SHP77 treated with DMSO at 0.1 percent for 48 hours (cell line): ENCODE measurements at places on chromosomes 4 and X.

DNA sequence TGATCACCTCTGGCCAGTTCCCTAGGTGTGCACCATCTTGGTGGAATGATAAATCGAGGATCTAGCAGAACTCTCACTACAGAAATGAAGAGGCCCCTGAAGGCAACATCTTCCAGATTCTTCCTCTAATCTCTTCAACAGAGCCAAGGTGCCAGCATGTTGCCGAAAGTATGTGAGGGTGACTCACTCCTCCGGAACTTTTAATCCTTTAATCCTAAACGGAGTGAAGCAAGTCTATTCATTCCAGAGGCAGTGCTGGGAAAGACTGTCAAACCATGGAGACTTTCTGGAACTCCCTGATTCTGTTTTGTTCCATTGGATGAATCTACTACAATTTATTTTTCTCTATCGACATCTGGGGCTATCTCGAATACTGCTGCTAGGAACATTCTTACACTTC is 68.7 kb downstream of the SUPT20HL2 start:
- DNase-seq = no peak

- no peak for DNase-seq
Measured at GRCh38 chr4:92970996-92971395, 667.2 kb downstream of the GRID2 start.

- DNase-seq = no peak
Measured at GRCh38 chr4:14364953-14365536, 637.2 kb upstream of the CPEB2 start.

GRCh38 chrX:68939868-68940267 is 111.0 kb downstream of the EFNB1 start:
- DNase-seq = no peak

DNA sequence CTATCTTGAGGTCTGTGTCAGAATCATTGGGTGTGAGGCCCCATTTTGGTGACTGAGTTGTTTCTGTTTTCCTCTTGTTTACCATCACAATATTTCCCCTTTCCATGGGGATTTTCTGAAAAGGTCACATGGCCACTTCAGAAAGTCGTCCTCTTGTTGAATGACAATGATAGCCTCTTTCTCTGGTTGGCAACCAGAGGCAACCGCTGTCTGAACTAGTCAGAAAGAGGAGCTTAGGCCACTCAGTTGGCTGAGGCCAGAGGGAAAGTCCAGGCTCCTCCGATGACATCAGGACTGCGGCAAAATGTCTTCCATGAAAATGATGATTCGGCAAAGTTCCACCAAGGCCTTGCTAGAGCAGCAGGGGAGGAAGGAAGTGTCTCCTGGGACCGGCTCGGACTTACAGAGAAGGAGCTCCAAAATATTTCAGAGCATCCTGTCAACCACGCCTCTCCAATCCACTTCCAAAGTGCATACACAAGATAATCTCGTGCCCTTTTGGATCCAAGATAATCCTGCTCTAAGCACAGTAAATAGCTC is 19.1 kb upstream of the RBM47 start:
- DNase-seq = no peak

- no peak for DNase-seq
Measured at GRCh38 chr4:185361872-185362271, 33.9 kb downstream of the LRP2BP start.

- DNase-seq = no peak
Measured at GRCh38 chr4:125639182-125639621, 324.4 kb downstream of the FAT4 start.

DNA sequence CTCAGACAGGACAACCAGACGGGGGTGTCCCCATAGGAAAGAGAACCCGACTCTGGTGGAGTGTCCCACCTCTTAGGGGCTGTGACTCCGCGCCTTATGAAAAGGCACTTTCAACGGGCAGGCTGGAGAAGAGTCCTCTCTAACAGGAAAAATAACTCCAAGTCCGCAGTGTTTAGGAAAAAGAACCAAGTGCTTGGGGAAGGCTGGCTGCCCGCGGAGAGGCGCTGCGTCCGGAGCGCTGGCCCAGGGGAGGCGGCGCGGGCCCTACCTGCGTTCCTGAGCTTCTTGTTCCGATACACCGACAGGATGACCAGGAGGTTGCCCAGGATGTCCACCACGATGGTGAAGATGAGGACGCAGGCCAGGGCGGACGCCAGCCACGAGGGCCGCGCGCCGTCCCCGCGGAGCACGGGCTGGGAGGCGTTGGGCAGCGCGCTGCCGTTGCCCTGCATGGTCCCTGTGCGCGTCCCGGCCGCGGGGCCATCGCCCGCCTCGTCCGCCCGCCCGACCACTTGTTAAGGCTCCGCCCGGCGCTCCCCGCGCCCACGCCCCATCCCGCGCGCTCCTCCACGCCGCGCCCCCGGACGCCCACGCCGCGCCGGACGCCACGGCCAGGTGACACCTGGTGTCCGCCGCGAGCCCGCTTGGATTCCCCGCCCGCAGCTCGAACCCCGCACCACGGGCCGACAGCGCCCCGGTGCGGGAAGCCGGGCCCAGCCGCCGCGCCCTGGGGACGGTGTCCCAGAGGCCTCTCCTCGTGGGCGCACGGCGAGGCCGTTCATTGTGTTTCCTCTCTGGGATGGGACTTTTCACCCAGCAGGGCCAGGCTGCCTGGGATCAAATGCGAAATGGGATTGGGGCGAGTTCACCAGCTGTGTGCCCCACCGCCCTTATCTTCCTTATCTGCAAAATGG is at the start of gene MTNR1A:
MTNR1A (minus strand) TSS at position 654 of the 914 bp plus-strand sequence; CDS start at position 452, 202 bp downstream.
- no peak for DNase-seq
